ENCODE measurements at places on chromosomes 1 and 21.

DNA sequence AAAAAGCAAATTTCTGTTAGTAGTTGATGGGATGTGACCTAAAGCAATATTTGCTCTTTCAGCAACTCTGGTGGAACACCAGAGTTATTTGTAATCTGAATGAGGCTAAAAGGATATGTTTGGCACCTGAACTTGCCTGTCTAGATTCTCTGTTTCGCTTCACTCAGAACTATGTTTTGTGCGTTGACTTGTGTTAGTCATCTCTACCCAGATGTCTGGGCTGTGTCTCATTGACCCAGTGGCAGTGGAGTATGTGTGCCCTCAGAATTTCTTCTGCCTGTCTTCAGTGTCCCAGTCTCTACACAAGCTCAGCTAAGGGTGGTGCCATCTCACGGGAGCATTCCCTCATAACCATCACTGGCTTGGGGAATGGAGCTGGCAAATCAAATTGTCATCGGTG lies 13.9 kb downstream of the KCNK1 start:
- DNase-seq: no peak

- DNase-seq: no peak
Observed at GRCh38 chr21:43812139-43812821, 22.9 kb downstream of the RRP1 start.

GRCh38 chr1:180923021-180923841 lies 10.5 kb downstream of the KIAA1614 start:
- DNase-seq: no peak

- DNase-seq: no peak
Observed at GRCh38 chr1:200626853-200627534, 6.4 kb upstream of the KIF14 start.

- DNase-seq: no peak
Observed at GRCh38 chr1:173410133-173410793, 66.9 kb upstream of the PRDX6 start.

GRCh38 chr1:179010671-179011070 lies 15.0 kb upstream of the FAM20B start:
- DNase-seq: no peak

DNA sequence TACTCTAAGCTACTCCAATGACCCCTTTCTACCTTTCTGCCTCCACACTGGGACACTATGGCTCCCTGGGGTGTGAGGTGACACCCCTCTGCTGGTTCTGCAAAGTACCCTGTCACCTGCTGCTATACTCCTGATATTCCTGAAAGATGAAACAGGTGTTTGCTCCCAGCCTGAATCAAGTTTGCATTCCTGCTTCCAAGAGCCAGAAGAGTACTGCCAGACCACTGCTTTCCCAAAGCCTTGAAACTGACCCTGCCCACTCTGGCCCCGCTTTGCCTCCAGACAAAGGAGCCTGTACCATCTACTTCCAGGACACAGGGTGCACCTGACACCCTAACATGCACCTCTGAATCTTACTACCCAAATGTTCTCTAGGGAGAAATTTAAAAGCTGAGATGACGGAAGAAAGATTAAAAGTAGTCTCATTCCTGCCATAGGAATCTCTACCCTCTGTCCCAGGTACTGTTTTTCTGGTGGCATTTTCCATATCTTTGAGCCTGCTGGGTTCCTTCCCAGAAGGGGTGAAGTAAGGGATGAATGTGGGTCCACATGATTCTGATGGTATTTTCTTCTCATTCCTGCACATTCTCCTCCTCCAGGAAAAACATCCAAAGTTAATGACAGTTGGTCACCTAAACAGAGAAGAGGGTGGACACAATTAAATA lies 70.3 kb upstream of the DUSP10 start:
- no peak for DNase-seq

- DNase-seq: no peak
Observed at GRCh38 chr1:182909578-182909977, 43.4 kb downstream of the SHCBP1L start.

GRCh38 chr1:100734676-100735075 lies 15.1 kb downstream of the VCAM1 start:
- peak; percentile 33 for DNase-seq

GRCh38 chr1:53066891-53067738 lies 5.1 kb downstream of the PODN start:
- no peak for DNase-seq

DNA sequence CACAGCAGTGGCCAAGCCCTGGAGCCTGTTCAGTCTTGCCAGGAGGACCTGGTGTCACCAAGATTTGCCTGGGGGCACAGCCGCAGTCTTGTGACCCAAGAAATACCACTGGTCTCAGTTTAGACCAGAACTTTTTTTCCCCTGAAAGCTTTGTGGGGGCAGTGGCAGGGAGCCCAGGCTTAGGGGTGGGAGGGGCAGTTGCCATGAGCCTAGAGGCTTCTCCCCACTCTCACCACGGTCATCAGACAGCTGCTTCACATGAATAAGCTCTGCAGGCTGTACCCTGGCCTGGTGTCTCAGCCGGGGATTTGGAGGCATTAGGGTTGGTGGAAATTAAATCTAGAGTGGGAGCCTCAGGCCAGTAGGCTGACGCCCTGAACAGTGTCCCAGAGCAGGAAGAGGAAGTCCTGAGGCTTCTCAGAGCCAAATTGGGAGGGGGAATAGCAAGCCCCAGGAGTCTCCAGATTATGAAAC lies 73.7 kb downstream of the SLC16A1 start:
- no peak for DNase-seq

GRCh38 chr1:9922342-9922741 lies 12.3 kb upstream of the CTNNBIP1 start:
- DNase-seq: no peak

DNA sequence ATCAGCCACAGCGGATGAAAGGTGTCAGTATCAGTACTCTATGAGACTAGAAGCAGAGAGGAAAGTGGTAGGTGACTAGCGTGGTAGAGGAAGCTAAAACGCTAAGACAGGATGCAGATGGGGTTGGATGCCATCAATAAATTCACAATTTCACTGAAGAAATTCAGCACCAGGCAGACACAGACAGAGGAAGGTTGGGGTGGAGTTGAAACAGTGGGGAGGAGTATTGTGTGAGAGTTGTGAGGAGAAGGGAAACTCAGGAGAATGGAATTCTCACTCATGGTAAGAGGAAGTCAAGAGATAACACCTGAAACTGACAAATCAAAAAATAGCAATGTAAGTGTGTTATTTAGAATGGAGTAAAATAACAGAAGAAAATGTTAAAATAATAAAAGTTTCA lies 208.5 kb upstream of the DAB1 start:
- peak; percentile 53 for DNase-seq

- peak; percentile 85 for DNase-seq
Observed at GRCh38 chr1:7667625-7668218, 103.4 kb upstream of the VAMP3 start.

GRCh38 chr21:29236201-29236600 lies 62.5 kb upstream of the BACH1 start:
- no peak for DNase-seq

- no peak for DNase-seq
Observed at GRCh38 chr1:205012391-205013140, 30.4 kb upstream of the CNTN2 start.

DNA sequence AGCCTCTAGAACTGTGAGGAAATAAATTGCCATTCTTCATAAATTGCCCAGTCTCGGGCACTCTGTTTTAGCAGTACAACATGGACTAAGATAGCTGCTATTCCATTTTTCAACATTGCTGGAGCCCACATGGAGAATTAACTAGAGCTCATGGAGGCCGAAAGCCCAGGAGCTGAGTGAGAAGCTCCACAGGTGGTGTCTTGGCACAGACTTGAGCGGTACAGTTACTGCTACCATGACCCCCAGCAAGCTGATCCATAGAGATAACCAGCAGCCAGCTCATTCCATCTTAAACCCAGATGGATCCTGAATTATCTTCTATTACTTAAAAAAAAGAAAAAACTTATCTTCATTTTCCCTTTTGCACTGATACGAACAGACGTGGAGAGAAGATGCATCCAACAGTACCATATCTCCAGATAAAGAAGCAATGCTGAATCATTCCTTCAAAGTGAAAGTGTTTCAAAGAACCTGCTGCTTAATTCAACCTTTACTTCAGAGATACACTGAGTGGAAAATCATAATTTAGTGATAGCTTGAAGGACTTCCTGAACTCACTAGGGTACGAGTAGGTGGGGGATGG lies 115.1 kb downstream of the SETD4 start:
- no peak for DNase-seq

- peak; percentile 4 for DNase-seq
Observed at GRCh38 chr1:169999331-169999741, 75.2 kb downstream of the KIFAP3 start.

- DNase-seq: peak; percentile 85
Observed at GRCh38 chr1:178408871-178409270, 87.9 kb downstream of the CLEC20A start.

DNA sequence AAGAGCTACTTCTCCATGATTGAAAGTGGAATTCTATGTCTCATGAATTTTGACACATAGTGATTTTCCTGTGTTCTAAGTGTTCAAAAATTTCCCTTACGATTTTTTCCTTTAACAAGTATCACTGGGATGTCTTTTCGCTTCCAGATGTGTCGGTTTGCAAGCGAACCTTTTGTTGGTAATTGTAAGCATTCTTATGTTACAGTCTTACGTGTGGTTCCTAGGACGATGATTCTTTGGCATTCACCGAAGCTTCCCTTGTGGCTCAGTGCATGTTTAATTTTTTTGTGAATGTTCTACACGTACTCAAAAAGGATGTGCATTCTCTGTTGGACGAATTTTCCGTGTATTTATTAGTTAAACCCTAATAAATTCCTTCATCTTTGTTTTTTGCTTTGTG lies 211.6 kb downstream of the CAMTA1 start:
- no peak for DNase-seq

DNA sequence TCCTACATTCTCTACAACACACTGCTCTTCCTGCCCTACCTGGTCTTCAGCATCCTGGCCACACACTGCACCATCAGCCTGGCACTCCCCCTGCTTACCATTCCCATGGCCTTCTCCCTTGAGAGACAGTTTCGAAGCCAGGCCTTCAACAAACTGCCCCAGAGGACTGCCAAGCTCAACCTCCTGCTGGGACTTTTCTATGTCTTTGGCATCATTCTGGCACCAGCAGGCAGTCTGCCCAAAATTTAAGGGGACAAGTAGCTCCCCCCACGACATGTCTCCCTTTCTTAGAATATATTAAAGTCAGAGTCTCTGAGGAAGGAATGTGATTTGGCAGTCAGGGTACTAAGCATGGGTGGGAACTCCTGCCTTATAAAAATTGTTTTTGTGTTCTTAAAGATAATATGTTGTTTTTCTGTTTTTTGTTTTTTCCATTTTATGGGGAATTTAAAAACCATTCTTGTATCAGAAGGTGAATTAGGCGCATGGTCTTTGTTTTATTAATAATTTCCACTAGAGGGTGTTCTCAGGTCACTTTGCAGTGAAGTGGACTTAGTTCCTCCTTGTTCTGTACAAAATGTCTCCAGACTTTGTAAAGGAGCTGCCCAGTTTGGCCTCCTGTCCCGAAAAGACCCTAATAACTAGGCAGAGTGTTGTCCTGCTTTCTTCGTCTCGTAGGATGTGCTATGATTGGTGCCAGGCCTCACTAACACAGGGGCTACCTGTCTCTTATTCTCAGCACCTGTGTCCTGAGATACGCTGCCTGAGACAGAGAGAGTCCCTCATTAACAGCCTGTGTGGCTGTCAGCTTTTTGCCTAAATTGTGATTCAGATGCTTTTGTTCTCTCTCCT lies 13.1 kb downstream of the UBIAD1 start:
- DNase-seq: no peak

- DNase-seq: no peak
Observed at GRCh38 chr1:174682419-174683008, 234.8 kb downstream of the GPR52 start.

DNA sequence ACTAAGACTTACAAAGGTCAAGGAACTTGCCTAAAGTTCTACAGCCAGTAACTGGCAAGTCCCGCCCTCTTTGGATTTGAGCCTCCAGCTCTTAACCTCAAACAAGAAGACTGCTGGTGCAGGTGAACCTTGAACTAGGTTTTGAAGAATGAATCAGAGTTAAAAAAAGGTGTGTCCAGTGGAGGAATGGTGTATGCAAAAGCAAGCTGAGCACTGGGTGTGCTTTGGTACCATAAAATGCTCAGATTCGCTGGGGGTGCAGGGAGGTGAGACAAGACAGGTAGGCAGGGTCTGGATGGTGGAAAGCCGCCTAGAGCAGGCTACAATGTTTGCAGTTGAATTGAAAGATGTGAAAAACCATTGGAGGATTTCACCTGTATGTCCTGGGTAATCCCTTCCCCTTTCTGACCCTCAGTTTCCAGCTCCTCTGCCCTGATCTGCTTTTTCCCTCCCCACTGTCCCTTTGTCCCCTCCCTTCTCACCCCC lies 39.8 kb downstream of the FOXD2 start:
- no peak for DNase-seq

- DNase-seq: no peak
Observed at GRCh38 chr1:206686478-206687249, 2.0 kb downstream of the MAPKAPK2 start.

GRCh38 chr1:76782809-76783208 lies 84.5 kb upstream of the ST6GALNAC5 start:
- no peak for DNase-seq

DNA sequence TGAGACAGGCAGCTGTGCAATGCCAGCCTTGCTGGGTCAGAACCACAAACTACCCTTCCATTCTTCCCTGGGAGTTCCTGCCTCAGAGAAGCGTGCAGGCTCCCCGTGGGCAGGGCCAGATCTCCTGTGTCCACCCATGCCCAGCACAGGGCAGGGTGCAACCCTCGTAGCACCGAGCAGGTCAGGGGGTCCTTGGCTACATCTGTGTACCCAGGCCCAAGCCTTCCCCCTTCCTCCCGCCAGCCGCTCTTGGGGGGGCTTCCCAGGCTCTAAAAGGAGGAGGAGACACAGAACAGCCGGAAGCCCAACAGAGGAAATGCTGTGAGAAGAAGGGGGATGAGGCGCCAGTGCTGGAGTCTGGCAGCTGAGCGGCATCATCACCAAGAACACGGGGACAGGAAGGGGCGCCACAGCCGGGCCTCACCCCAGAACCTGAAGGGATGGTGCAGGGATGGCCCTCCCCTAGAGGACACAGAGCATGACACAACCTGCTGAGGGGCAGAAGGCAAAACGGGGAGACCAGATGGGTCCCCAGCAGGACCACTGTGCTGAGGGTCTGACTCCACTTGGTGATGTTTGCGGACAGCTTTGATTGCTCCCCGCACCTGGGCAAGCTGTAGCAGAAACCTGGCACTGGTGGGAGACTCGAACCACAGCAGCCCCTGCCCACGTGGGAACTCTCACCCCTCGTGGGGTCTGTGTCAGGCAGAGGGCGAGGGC lies 233.2 kb downstream of the NPHP4 start:
- DNase-seq: no peak

GRCh38 chr1:243457363-243457982 lies 201.6 kb downstream of the SDCCAG8 start:
- no peak for DNase-seq

GRCh38 chr1:167555971-167556714 lies 2.6 kb upstream of the CREG1 start:
- peak; percentile 70 for DNase-seq

DNA sequence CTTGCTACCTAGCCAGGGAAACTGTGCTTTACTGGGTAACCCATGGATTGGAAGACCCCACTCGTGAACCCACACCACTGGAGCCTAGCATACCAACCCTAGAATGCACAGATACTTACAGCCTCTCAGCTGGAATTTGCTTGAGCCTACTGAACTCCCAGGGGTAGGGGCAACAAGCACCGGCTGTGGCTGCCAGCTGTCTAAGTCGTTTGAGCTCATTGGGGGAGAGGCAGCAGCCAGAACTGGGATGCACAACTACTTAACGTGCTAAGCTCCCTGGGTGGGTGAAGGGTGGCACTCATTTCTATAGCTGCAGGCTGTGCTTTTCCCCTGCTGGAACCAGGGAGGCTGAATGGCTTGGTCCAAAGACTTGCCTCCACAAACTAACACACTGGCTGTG lies 212.4 kb downstream of the ZNF648 start:
- DNase-seq: no peak

Data from kidney capillary endothelial cell (primary cell).